Body of pancreas (tissue), 4 donors: ENCODE measurements at places on chromosomes 1 and 21. TPM values are rescaled to one million over a fixed set of nuclear protein-coding genes. Genes with fewer than 3 reads are reported as not detected.
A peak's percentile ranks its signal among the peaks of the same experiment; 100 is the strongest.

DNA sequence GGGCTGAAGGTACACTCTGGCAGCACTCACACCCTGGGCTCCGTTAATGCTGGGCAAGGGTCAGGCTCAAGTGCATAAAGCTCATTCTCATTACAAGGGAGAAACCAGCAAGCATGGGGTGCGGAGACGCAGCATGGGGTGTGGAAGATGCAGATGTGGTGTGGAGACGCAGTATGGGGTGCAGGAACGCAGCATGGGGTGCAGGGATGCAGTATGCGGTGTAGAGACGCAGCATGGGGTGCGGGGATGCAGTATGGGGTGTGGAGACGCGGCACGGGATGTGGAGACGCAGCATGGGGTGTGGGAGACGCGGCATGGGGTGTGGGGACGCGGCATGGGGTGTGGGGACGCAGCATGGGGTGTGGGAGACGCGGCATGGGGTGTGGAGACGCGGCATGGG is 390.7 kb downstream of the NPHP4 start:
- H3K27ac ChIP-seq = no peak overlapping the region
- no peak overlapping the region for H3K4me3 ChIP-seq
- peaks cover 18% of the 10 kb centered on the region for H3K4me1 ChIP-seq

DNA sequence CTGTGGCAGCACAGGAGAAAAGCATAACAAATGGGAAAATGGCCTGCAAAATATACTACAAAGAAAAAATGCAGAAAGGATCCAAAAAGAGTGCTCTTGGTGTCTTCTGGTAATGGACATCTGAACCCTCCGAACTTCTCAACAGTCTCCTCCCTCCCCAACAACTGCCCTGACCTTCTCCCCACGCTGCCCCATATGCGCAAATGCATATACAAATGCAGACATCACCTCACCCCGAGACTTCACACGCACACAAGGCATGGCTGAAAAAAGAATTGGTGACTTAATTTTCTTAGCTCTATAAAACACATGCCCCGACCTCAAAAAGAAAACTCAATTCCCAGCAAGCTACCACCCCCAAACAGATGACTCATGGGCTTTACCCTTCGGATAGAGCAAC is 8.4 kb downstream of the KCND3 start:
- H3K27ac ChIP-seq = no peak overlapping the region
- no peak for DNase-seq
- H3K27me3 ChIP-seq = no peaks in the 10 kb centered on the region
- no peak overlapping the region for H3K4me3 ChIP-seq

DNA sequence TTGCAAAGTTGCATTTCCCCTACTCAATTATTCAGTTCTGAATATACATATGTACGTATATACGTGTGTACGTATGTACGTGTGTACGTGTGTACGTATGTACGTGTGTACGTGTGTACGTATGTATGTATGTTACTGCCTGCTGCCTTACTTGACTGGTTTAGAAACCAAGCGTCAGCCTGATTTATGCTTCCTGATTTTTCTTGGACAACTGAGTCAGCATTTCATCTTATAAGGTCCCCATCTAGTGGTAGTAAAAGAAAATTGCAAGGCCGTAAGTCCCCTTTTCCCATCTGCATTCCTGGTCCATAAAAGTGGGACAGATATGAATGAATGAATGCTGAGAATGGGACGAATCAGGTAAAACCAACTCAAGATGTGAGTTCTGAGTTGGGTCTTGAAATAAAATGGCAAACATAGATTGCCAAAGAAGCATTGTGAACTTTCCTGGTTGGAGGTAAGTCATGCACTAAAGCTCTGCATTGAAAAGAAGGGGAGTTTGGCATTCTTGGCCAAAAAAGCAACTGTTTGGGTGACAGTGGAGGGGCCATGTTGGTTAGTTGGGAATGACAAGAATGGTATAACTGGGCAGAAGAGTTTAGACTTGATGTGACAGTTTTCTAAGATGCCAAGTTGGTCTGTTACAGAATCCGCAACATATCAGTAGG is 76.4 kb upstream of the DNAH14 start:
- H3K4me3 ChIP-seq = no peak overlapping the region
- no peaks in the 10 kb centered on the region for H3K36me3 ChIP-seq
- DNase-seq = no peak
- no peaks in the 10 kb centered on the region for H3K27me3 ChIP-seq
- no peak overlapping the region for H3K27ac ChIP-seq

DNA sequence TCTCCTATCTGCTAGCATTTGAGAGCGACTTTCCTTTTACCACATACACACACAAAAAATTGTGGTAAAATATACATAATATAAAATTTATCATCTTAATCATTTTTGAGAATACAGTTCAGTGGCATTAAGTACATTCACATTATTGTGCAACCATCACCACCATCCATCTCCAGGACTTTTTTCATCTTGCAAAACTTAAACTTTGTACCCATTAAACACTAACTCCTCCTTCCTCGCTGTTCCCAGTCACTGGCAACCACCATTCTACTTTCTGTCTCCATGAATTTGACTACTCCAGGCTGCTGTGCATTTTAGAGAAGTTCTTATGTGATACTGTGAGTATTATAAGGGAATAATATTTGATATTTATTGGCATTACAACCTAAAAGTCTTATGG is 181.3 kb downstream of the C1orf21 start:
- H3K27ac ChIP-seq = no peak overlapping the region
- no peak overlapping the region for H3K4me3 ChIP-seq
- H3K4me1 ChIP-seq = peaks cover under 1% of the 10 kb centered on the region
- H3K27me3 ChIP-seq = no peaks in the 10 kb centered on the region
- no peak for DNase-seq
- H3K36me3 ChIP-seq = no peaks in the 10 kb centered on the region

GRCh38 chr21:37266515-37267221 is 466 bp downstream of the VPS26C start:
- H3K27ac ChIP-seq = peak overlapping the region; percentile 83
- H3K36me3 ChIP-seq = no peaks in the 10 kb centered on the region
- peak overlapping the region; percentile 62 for H3K4me3 ChIP-seq
- H3K4me1 ChIP-seq = peaks cover 25% of the 10 kb centered on the region
- DNase-seq = no peak

GRCh38 chr21:44907225-44907965 is 13.3 kb downstream of the ITGB2 start:
- H3K27me3 ChIP-seq = no peaks in the 10 kb centered on the region
- no peaks in the 10 kb centered on the region for H3K36me3 ChIP-seq
- no peak overlapping the region for H3K27ac ChIP-seq
- H3K4me1 ChIP-seq = peaks cover 25% of the 10 kb centered on the region

DNA sequence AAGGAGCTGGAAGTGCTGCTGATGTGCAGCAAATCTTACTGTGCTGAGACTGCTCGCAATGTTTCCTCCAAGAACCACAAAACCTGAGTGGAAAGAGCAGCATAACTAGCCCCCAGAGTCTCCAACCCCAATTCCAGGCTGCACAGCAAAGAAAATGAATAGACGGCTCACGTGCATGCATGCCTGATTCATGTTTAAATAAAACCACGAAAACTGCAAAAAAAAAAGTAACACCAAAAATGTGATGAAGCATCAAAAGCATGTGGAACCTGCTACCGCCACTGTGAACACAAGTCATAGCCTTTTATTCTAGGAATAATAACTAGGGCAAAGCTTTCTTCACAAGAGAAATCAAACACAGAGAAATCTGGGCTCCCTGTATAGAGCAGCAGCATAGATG is 9.6 kb upstream of the TRNP1 start:
- no peak overlapping the region for H3K4me3 ChIP-seq
- H3K36me3 ChIP-seq = no peaks in the 10 kb centered on the region
- no peak overlapping the region for H3K27ac ChIP-seq
- DNase-seq = no peak
- peaks cover 13% of the 10 kb centered on the region for H3K4me1 ChIP-seq
- H3K27me3 ChIP-seq = no peaks in the 10 kb centered on the region

Gene CELA3A
- total RNA-seq = 51,622 TPM

Gene SYNJ1
- total RNA-seq = 4.7 TPM

Gene OPRD1
- 0.66 TPM for total RNA-seq
